Spinal cord (tissue), 10 donors: ENCODE measurements at places on chromosomes 13 and 19.

DNA sequence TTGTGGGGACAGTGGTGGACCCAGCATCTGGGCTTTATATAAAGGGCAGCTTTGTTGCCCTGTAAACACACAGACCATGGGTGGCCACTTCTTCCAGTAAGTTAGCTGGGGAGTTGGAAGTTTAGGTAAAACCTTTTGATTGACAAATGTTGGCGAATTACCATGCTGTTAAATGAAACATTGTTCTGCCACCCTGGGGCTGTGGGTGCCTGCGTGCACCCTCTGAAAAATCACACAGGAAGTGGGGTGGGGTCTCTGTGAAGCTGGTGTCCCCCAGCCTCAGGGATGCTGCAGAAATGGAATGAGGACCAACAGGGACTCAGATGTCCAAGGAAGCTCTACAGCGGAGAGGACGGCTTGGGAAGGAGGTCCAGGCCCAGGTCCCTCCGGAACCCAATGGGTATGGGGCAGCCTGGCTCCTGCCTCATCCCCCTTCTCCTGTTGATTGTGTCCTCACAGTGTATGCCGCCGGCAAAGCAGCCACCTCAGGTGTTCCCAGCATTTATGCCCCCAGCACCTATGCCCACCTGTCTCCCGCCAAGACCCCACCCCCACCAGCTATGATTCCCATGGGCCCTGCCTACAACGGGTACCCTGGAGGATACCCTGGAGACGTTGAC is 2.8 kb upstream of the USF2 start:
- no peak for DNase-seq

DNA sequence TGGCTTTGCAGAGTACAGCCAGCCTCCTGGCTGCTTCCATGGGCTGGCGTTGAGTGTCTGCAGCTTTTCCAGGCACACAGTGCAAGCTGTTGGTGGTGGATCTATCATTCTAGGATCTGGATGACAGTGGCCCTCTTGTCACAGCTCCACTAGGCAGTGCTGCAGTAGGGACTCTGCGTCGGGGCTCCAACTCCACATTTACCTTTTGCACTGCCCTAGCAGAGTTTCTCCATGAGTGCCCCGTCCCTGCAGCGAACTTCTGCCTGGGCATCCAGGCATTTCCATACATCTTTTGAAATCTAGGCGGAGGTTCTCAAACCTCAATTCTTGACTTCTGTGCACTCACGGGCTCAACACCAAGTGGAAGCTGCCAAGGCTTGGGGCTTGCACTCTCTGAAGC is 1697.3 kb upstream of the MIR17HG start:
- no peak for DNase-seq

DNA sequence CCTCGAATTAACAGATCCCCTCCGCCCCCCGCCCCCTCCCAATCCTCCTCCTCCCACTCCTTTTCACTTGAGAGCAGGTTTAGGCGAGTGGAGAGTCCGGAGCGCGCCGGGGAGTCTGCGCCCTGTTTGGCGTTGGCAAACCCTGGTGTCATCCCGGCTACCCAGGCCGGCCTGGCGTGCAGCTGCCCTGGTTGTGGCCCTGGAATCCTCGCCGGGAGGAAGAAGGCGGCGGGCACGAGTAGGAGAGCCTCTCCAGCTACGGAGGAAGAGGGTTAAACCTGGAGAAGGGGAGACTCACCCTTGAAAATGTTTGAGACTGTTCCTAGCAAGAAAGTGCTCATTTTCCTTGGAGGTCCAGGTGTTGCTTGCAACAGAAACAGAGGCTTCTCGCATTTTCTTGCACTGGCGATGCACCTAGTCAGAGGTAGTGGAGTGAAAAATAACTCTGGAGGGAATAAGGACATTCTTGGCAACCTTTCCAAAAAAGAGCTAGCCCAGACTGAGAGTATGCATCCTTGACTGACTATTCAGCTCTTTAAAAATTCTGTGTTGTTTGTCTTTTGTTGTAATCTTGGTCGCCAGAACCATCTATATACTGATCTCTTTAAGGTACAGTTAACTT is 1.3 kb upstream of the SOX21 start:
- no peak for DNase-seq

DNA sequence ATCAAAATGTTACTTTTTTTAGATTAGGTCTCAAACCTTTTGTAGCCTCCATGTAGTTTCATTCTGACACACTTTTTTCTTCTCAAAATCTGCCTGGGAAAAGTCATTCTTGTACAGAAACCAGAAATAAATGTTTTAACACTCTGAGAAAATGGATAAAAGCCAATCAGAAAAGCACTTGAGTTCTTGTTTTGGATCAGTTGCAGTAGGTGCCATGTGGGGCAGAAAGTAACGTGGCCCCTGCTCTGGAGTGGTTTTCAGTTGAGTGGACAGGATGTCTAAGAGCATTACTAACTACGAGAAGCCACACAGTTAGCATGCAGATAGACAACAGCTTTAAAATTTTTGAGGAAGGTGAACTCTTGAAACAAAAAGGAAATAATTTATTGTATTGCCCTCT is 19.1 kb downstream of the GPR183 start:
- DNase-seq = no peak

- no peak for DNase-seq
These were observed 27.6 kb upstream of the C13orf46 start for GRCh38 chr13:114001331-114002008.
